ENCODE measurements at places on chromosomes 3 and 15.

DNA sequence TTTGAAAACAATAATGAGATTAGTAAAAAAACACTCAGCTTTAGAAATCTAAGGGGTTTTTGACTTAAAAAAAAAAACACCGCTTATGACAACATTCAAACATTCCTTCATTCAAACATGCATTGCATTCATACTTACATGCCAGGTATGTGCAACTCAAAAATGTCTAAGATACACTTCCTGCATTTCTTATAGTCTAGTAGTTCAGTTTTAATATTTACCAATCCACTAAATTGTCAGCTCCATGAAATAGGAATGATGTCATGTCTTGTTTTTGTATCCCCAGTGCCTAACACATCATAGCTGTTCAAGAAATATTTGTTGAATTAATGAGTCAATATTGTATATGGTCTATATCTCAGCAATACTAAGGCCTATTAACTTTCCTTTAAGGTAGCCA, 51.7 kb downstream of the EIF4E3 start:
- DNase-seq = no peak

DNA sequence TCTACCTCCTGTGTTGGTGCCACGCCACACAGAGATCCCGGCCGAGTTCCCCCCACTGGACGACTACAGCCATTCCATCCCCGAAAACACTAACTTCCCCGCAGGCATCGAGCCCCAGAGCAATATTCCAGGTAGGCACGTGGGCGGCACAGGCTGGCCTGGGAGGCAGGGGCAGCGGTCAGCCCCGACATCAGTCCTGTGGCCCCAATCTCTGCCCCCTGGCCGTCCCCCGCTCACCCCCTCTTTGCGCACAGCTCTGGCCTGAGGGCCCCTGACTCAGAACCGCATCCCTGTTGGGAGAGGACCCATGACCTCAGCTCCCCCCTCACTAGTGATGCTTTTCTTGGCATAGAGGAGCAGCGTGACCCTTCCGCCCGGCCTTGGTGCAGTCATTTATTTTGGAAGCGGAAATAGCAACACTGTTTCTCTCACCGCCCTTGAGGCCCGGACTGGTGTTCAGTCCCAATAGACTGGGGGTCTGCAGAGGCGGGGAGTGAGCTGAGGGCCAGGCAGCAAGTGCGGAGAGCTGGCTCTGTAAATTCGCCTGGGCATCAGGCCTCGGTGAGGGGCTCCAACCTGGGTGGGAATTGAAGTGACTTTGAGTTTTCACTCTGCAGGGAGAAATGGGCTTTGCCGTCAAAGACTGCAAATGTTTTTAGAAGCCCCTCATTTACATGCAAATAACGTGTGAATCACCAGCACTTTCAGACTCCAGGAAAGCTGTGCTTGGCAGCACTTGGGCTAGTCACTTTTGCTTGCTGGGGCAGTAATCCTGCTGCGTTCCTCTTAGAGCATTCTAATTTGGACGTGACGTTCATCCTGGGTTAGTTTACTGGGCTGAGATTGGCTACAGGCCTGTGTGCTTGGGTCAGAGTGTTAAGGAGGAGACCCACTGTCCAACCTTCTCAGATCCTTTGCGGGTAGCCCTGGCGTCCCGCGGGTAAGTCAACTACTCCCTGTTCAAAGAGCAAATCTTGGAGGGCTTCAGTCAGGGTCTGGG, 88.9 kb downstream of the AAGAB start:
- no peak for DNase-seq

- DNase-seq = no peak
Measured at GRCh38 chr3:128881576-128881975, 2.2 kb downstream of the ACAD9 start.

- no peak for DNase-seq
Measured at GRCh38 chr3:154427685-154428285, 2.2 kb downstream of the GPR149 start.

GRCh38 chr3:185420762-185421161, 57.8 kb downstream of the MAP3K13 start:
- DNase-seq = no peak

GRCh38 chr3:61315871-61316270, 64.6 kb upstream of the FHIT start:
- no peak for DNase-seq

- no peak for DNase-seq
Measured at GRCh38 chr15:88113613-88114308, 142.8 kb downstream of the NTRK3 start.

- DNase-seq = no peak
Measured at GRCh38 chr3:177595530-177596188, 398.4 kb upstream of the TBL1XR1 start.

DNA sequence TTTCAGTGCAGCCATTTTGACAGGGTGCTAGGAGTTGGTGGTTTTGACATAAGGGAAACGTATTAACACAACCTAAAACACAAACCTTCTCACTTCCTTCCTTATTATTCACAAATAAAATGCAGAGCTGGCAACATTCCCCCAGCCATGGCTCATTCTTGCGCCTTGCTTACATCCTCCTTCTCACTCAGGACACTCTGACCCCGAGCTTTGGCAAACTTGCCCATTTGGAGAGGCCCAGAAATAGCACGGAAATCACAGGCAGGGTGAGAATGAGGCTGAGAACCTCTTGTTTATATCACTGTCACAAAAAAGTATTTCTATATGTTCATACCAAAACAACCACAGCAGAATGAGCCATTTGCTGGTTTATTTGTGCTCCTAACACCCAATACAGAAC, 244.3 kb downstream of the NTRK3 start:
- no peak for DNase-seq

- no peak for DNase-seq
Measured at GRCh38 chr15:36599620-36600433, 20.4 kb downstream of the CDIN1 start.

DNA sequence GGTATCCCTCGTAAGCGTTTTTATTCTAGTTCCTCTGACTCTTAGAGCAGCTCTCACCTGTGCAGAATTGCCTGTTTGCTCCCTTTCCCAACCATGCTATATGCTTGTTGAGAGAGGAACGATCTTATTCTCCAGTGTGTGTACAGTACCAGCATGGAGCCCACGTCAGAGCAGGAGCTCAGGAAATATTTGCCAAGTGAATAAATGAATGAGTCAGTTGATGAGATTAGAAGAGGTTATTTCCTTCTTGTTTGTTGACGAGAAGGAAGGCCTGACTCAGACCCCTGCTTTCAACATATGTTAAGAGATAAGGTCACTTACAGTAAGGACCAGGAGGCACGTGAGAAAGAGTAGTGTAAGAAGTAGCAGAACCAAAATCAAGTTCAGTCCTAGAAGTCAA, 106.3 kb upstream of the ABHD17C start:
- no peak for DNase-seq

- DNase-seq = no peak
Measured at GRCh38 chr3:67529915-67530314, 124.5 kb downstream of the SUCLG2 start.

DNA sequence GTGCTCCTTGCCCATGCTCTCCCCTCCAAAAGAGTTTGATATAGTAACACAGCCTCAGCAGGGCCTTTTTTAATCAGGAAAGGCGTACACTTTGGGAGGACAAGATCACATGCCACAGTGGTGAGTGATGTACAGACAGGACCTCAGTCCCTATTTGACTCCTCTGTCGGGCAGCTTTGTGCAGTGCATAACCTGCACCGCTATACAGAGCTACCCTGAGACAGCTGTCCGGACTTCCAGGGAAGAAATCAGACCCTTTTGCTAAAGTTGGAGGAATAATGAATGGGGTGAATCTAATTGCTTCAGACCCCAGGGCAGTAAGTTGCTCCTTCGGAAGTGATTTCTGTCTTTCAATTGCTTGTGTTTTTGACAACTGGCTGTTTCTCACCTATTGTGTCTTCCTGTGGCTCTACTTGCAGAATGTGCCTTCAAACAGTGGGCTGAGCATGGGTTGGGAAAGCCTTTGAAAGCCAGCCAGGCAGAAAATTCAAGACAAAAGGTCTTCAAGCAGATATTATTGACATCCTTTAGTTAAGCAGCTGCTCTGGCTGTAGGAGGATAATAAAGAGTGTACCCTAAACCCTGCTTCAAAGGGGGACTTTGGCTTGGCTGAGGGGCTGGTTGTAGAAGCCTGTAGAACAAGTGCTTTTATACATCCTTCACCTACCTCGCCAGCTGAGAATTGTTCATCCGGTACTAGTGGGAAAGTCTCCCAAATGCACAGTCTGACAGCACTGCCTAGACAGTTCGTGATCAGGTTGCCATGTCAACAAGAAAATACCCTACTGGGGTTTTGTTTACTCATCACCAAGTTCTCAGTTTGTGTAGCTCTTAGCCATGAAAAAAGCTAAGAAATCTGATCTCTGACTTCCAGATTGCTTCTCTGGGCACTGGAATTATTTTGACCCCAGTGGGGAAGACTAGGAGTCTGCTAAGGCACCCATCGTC, 35.1 kb downstream of the SNTN start:
- DNase-seq = no peak

- DNase-seq = no peak
Measured at GRCh38 chr15:71203586-71204474, 88.6 kb downstream of the THSD4 start.

GRCh38 chr3:46098319-46098761, 71.1 kb upstream of the XCR1 start:
- no peak for DNase-seq

DNA sequence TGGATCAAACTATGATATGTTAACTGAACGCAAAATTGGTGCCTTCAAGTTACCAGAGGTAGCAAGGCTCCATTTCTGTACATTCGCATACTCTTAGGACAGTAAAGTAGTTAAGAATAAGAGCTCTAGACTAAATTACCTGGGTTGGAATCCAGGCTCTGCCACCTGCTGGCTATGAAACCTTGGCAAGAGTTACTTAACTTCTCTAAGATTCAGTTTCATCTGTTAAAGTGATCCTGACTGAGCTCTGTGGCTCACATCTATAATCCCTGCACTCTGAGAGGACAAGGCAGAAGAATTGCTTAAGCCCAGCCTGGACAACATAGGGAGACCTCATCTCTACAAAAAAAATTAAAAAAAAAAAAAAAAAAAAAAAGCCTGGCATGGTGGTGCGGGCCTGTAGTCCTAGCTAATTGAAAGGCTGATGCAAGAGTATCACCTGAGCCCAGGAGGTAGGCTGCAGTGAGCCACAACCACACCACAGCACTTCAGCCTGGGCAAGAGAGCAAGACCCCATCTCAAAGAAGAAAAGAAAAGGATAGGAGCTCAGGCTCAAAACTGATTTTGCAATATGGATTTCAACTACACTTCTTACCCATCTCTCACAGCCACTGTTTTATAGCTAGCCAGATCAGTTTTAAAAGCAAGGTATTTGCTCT, 21.3 kb downstream of the GSK3B start:
- no peak for DNase-seq

DNA sequence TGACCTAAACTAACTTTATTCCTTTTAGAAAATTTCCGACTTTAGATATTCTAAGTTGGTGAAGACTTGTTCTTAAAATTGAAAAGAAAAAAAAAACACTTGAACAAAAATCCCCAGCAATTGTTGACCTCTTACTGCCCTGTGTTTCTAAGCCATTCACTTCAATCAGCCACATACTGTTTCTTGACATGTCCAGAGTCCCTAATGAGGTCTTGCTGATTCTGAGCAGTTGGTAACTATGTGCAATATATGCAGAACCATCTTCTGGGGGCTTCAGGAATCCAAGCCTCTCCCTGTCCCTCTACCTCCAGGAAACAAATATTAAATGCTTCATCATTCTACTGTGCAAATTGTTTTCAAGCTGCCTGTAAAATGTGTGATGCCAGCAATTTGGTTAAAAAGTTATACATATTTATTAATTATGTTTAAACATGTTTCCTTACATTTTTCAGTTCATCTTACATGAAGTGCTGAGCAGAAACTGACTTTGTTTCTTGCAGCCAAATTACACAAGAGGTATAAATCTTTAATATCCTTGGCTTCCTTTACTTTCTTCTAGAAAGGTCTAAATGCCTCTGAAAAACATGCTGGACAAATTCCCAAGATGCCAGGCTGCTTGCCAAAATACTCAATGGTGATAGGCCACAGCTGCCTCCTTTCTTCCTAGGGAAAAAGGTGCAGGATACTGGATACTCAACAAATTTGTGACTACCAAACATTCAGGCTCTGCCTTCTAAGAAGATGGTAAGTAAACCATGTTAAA, 19.8 kb upstream of the GYG1 start:
- no peak for DNase-seq

GRCh38 chr15:70528816-70529215, 234.5 kb downstream of the UACA start:
- no peak for DNase-seq

GRCh38 chr15:71734709-71735384, 75.5 kb upstream of the NR2E3 start:
- no peak for DNase-seq

GRCh38 chr3:125281381-125281780, 68.8 kb upstream of the SLC12A8 start:
- no peak for DNase-seq

DNA sequence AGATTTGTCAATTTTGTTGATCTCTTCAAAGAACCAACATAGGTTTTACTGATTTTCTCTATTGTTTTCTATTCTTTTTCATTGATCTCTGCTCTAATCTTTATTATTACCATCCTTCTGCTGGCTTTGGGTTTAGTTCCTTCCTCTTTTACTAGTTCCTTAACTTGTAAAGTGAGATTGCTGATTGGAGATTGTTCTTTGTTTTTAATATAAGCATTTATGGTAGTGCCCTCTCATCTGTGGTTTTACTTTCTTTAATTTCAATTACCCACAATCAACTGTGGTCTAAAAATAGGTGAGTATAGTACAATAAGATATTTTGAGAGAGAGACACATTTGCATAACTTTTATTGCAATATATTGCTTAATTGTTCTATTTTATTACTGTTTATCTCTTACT, 13.2 kb upstream of the CLRN1 start:
- DNase-seq = no peak

GRCh38 chr3:95228416-95228815, 1165.6 kb downstream of the NSUN3 start:
- no peak for DNase-seq

DNA sequence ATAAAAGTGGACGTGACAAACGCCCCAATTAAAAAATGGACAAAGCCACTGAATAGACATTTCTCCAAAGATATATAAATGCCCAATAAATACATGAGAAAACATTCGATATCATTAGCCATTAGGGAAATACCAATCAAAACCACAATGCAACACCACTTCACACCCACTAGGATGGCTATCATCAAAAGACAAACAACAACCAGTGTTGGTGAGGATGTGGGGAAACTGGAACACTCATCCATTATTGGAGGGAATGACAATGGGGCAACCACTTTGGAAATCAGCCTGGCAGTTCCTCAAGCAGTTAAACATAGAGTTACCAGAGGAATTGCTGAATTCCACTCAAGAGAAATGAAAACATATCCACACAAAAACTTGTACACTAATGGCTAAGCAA, 32.4 kb upstream of the FGD5 start:
- DNase-seq = no peak

- DNase-seq = no peak
Measured at GRCh38 chr3:133572158-133573053, 1.1 kb upstream of the CDV3 start.

DNA sequence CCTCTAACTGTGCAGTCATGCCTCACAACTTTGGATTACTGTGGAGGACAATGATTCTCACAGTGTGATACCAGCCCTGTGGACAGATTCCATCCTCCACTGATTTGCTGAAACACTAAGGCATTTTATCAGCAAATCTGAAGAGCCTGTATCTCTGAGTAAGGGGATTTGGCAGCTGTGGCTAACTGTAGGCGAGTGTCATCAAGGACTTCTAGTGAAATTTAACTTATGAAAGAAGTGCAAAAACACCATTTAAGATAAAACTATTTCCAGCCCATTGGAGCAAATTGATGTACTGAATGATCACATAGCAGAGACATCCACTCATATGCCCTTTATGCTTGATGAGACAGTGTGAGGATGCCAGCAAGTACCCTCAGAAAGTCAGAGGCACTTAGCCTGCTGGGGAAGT, 13.9 kb upstream of the TMPRSS7 start:
- no peak for DNase-seq
